Activated naive CD8-positive, alpha-beta T cell treated with anti-CD3 and anti-CD28 coated beads for 36 hours (primary cell): ENCODE measurements at places on chromosomes 5 and 9. TPM values are rescaled to one million over a fixed set of nuclear protein-coding genes. Genes with fewer than 3 reads are reported as not detected.
A peak's percentile ranks its signal among the peaks of the same experiment; 100 is the strongest.

DNA sequence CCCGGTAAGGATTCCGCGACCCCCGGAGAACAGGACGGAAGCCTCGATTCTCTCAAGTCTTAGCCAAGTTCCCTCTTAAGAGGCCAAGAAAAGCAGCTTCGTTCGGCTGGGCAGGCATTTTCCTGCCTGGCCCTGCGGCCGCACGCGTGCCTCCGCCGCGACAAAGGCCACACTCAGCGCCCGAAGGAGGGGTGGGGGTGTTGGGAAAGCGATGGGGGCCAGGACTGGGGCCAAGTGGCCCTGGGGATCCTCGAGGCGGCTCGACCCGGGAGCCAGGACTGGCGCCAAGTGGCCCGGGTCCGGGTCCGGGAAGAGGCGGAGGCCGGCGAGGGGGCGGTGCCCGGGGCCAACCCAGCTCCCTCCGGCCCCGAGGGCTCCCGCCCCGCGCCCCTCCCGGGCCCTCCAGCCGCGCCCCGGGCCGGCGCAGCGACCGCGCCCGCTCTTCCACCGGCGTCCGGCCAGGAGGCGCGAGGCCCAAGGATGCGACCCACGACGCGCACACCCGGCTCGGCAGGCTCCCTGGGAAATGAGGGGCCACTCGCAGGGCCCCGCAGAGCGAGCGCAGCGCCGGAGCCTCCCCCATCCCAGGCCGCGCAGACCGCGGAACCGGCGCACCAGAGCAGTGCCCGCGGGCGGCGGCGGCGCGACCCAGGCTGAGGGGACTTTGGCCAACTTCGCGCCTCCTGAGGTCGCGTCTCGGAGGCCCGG is 756 bp downstream of the VAV2 start:
- peak; percentile 20 for DNase-seq

- DNase-seq: no peak
Observed at GRCh38 chr9:23702311-23702922, 123.6 kb downstream of the ELAVL2 start.

- no peak for DNase-seq
Observed at GRCh38 chr9:20990867-20991266, 40.6 kb downstream of the HACD4 start.

DNA sequence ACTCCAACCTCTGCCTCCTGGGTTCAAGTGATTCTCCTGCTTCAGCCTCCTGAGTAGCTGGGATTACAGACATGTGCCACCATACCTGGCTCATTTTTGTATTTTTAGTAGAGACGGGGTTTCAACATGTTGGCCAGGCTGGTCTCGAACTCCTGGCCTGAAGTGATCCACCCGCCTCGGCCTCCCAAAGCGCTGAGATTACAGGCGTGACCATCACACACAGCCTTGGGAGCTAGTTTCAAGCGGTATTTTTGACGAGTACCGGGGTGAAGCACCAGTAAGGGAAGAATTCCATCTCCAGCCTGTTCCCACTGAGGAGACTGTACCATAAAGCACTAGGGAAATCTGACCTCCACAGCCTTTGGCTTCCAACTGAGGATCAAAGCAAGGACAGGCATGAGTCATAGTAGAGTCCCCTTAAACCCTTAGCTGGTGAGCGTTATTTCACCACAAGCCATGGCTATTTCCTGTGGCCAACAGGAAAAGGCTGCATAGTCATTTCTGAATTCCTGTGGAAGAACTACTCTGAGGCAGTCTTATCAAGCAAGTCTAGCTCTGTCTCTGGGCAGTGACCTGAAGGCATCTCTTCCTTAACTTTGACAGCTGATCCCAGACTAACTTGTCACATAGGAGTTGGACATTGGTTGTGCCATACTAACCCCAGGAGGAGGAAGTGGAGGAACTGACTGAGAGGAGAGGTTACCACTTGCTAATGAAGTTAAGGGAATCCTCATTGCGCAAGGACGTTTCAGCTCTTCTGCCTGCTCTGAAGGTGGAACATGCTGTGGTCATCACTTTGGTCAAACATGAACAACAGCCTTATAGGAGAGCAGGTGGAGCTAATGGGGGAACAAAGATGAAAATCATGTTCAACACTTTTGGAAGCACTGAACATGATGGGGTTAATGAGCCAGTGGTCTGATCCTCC is 85.8 kb upstream of the DMRT1 start:
- peak; percentile 22 for DNase-seq

Gene PPIC
- not detected for total RNA-seq

Gene CCDC187
- total RNA-seq: not detected

DNA sequence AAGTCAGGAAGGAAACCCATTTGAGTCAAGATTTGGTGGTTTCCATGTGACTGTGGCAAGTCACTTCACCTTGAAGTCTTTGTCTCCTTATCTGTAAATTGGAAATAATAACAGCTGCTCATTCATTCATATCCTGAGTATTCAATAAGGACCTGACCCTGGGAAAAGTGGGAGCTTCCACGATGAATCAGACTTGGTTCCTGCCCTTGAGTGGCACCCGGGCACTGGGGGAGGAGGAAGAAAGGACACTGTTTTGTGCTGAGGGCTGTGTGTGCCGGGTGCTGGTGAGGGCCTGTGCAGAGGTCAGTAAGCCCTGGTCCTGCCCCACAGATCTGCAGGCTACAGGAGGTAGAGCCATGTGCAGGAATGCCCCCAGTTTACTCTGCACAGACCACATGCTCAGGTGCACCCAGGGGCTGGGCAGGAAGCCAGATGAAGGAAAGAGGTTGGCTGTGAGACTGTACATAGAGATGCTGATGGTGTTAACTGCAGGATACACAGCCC is 6.8 kb downstream of the NDST1 start:
- no peak for DNase-seq

DNA sequence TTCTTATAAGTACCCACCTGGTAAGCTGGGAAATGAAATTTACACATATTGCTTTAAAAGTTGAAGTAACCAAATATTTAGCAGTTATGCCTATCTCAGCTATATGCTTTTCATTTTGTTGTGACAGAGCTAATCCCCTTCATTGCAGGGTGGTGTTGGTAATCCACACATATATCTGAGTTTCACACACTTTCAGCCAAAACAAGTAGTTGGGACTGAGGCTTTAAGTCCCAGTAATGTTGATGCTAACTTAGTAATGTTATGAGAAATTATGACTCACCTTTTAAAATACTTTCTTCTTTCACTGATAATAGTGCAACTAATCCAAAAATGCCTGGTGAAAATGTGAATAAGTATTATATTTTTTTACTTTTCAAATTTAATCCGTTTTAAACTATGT is 19.2 kb upstream of the RICTOR start:
- no peak for DNase-seq

- DNase-seq: no peak
Observed at GRCh38 chr9:35048511-35048910, 23.9 kb downstream of the VCP start.

- no peak for DNase-seq
Observed at GRCh38 chr5:124557761-124558160, 188.7 kb downstream of the ZNF608 start.

GRCh38 chr5:126965061-126965475 is 65.3 kb downstream of the MARCHF3 start:
- DNase-seq: no peak

DNA sequence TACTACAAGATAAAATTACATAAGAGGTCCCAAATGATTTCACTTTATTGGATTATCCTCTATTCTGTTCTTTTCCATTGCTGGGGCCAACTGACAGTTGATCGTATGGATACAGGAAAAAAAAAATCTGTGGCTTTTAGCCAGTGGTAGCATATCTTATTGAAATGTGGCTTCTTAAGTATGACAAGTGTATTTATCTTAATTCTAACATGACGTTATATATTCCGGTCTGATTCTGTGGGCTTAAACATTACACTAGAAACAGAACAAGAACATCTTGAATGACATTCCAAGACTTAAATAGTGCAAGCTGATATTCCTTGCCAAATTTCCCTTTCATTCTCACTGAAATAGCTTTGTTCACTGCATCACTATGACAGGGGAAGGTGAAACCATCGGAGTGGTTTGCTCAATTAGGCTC is 117.9 kb downstream of the INSYN2B start:
- DNase-seq: no peak

Gene SCGB3A2
- total RNA-seq: not detected

DNA sequence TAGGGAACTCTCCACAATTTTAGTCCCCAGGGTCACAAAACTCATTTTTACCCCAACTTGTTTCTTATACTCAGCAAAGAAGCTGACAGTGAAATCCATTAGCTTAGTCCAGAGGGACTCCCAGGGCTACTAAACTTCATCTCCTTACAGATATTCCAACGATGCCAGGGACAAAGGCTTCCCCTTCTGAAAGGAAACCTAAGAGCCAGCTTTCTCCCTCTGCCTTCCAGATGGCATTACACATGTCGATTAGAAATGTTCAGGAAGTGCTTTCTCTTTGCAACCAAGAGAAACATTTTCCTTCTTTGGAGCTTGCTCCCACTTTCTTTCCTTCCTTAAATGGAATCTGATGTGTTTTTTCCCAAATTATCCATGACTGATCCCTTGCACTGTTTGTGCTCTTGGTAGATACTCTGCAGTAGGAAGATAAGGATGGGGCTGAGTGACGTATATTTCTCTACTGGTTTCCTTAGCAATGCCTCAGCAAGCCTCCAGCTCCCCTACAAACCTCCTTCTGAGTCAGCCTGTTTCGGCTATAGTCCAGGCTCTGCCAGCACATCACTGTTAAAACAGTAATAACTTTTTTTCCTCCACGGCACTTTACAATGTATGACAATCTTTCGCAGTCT is 43.0 kb upstream of the HTR4 start:
- no peak for DNase-seq

DNA sequence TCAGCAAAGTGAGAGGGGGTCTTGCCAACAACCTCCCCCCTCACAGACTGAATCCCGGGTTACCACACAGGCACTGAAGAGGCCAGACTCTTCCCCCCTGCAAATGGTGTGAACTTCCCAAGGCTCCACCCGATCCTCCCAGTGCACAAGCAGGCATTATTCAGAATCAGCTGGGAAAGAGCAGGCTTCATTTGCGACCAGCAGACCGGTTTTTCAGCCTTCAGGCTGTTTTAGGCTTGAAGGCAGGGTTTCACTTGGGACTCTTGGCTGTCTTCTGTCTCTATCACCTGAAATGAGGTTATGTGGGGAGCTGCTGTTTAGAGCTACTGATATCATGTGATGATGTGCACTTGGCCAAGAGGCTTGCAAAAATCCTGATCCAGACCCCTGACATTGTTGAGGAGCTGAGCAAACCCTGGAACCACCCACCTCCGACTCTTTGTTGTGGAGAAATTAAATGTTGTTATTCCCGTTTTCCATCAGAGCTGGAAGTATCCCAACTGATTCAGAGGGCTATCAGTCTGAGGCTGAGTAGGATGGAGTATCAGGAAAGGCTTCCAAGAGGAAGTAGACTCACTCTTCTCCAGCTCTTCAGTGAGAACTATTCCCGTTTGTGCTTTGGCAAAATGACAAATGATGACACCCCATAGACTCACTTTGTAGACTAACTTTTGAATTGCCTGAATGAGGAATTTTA is 63.3 kb upstream of the ZFR start:
- DNase-seq: no peak

- DNase-seq: no peak
Observed at GRCh38 chr9:85510830-85511504, 230.8 kb downstream of the AGTPBP1 start.

Gene PCDHA4
- not detected for total RNA-seq

Gene ZFYVE16
- 8.4 TPM for total RNA-seq

- DNase-seq: no peak
Observed at GRCh38 chr9:69905286-69905685, 84.7 kb downstream of the CFAP95 start.

Gene GRIA1
- not detected for total RNA-seq

Gene DMGDH
- not detected for total RNA-seq

DNA sequence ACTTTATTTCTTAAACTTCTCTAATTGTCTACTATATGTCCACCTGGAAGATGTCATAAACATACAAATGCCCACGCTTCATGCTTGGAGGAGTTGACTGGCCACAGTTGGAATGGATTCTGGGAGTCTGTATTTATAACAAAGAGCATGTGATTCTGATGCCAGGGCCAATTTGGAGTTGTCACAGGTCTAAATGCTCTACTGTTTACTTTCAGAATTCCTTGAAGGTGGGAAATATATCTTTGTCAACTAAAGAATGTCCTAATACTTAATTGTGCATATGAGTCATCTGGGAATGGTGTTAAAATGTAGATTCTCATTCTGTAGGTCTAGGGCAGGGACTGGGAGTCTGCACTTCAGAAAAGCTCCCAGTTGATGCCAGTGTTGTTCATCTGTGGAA is 196.1 kb downstream of the ANXA1 start:
- DNase-seq: no peak

DNA sequence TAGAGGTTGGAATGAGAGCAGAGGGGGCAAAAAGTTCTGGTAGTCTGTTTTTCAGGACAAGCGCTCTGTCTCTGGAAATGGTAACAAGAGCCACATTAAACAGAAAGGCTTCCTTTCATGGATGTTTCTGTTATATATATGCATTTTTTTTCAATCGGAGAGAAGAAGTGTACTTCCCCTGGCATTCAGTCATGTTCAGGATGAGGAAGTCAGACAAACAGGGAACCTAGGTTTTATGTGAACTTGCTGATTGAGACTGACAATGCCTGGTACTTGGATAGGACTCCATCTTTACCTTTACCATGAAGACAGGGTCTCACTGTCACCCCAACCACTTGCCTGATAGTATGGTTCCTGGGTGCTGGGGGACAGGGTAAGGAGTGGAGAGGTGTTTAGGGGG is 30.1 kb upstream of the ZBED3 start:
- DNase-seq: no peak

GRCh38 chr9:132127888-132128534 is 33.8 kb upstream of the NTNG2 start:
- no peak for DNase-seq

DNA sequence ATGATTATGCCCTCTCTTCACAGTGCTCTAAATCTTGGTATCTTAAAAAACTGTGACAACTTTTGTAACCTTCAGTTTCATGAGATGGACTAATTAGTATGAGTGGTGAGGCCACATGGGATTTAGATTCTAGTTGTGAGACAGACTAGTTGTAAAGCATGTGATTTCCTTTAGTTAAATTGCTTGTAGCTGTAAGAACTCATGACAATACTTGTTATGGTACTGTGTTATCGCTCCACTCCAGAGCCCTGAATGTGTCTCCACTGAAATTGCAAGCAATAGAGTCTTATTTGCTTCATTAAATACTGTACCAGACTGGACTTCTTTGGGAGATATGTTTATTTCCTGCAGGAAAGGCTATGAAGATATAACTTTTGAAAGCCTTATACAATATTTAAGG is 1198.3 kb upstream of the CDH6 start:
- no peak for DNase-seq

Gene PCDHGA1
- not detected for total RNA-seq

DNA sequence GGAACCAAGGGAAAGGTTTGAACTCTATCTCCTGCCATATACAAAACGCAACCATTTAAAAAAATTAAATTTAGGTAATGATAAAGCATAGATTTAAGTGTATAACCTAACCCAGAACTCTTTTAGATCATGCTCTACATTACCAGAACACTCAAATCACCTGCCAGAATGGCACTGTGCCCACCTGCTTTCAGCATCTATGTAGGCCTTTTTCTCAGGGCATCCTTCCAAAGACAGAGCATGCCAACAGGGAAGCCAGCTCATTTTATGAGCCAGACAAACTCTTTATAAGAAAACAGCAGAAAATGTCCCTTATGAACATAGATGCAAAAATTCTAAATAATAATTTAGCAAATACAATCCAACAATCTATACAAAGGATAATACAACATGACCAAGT is 47.9 kb upstream of the SMAD5 start:
- DNase-seq: no peak

Gene IL4
- not detected for total RNA-seq

Gene PPP6C
- 48.8 TPM for total RNA-seq

Gene GRXCR2
- total RNA-seq: not detected

Gene NADK2
- 30.5 TPM for total RNA-seq

Gene IFNA4
- not detected for total RNA-seq

GRCh38 chr5:61734966-61735365 is 402.9 kb downstream of the ZSWIM6 start:
- no peak for DNase-seq
